ENCODE measurements at places on chromosomes 1 and 21. TPM values are rescaled to one million over a fixed set of nuclear protein-coding genes. Genes with fewer than 3 reads are reported as not detected.

- no peak for DNase-seq
Observed at GRCh38 chr1:78468521-78468920, 22.3 kb upstream of the PTGFR start.

DNA sequence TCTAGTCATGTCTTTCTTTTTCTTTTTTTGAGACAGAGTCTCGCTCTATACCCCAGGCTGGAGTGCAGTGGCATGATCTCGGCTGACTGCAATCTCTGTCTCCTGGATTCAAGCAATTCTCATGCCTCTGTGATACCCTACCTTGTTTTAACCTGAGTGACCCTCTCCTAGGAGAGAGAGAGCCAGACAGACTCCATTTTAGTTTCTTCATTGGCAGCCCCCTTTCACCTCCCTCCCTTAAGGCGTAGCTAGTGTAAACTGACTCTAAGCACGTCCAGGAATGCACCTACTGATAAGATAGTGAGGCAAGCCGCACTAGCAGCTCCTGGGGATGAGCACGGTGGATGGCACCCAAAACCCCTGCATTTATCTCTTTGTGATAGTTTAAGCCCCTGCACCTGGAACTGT, 5.2 kb upstream of the PKNOX1 start:
- peak; percentile 3 for DNase-seq

GJA8 gene
- not detected for total RNA-seq

DNA sequence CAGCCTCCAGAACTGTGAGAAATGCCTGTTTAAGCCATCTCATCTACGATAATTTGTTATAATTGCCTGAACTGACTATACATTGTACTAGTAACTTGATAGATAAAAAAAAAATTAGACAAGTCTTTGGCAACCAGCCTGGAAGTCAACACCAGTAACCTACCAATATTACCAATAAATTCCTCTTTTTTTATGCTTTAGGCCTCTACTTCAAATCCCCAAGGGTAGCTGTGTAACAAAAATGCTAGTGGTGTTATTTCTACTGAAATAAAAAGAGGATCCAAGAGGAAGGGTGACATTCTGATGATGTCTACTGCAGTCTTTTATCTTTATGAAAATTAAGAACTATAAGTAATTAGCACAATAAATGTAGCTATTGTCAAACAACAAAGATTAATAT, 151.7 kb upstream of the SAMSN1 start:
- no peak for DNase-seq

DNA sequence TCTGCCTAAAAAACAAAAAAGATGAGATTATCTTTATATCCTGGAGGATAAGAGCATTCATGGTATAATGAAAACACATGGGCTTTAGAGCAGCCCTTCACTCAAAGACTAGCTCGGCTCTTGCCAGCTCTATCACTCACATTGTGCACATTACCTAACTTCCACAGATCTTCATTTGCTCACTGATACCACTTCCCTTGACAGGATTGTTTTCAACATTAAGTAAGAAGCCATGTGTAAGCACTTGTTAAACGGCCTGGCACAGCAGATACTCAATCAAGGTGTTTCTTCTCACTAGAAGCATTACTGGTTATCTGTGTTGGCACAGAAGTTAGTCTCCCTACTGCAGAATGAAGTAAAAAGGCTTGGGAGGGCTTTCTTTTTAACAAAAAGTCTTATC, 18.7 kb downstream of the LPGAT1 start:
- no peak for DNase-seq

DNA sequence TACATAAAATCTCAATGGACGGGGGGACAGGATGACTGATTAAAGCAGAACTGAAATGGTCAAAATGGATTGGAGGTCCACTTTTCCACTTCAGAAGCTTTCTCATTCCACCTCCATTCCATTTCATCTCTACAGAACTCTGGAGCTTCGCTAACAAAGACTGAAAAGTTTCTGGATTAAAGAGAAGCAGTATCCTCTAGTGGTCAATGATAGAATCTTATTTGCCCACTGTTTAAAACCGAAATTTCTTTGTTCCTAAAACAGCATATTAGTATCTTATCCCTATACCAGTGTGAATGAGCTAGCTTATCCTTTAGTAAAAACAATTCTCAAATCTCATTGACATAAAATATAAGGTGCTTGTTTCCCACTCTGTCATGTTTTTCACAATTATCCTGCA, 890.6 kb downstream of the KCNT2 start:
- peak; percentile 12 for DNase-seq

ST6GALNAC5 gene
- total RNA-seq, result 11.6 TPM

CACHD1 gene
- total RNA-seq, result 69.7 TPM

NEXN gene
- 0.90 TPM for total RNA-seq

DNA sequence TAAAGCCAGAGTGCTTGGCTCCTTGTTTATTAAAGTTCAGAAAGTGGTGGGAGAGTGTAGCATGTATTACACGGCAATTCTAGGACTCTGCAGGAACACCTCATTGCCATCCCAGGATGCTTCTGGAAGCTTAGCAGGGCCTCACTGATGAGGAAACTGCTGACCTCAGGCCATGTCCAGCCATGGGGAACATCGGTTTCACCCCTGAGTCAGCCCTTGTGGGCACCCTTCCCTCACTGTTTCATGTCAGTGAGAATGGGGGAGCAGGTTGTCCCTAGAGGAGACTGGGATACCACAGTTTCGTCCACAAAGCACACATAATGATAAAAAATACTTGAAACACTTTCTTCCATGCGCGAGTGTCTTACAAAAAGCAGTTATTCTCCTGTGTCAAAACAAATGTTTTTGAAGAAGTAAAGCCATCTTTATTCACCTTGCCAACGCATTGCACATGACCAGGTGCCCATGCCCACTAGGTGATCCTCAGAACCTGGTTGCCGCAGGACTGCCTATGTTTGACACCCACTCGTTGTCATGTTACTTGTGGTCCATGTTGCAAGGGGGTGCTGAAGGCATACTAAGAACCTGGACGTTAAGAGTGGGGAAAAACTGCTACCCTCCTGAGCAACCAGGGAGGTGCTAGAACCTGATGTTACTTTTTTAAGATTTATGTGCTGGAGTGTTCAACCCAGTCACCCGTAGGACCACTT, 41.2 kb upstream of the TTC22 start:
- no peak for DNase-seq

GOLT1A gene
- total RNA-seq, result 0.76 TPM

- DNase-seq, result no peak
Observed at GRCh38 chr1:83318366-83318765, 680.6 kb downstream of the TTLL7 start.

DUSP23 gene
- 74.9 TPM for total RNA-seq

- DNase-seq, result no peak
Observed at GRCh38 chr1:59354709-59355337, 57.9 kb downstream of the FGGY start.

- no peak for DNase-seq
Observed at GRCh38 chr1:219058891-219059820, 114.5 kb upstream of the LYPLAL1 start.

DPYD gene
- 0.59 TPM for total RNA-seq

- no peak for DNase-seq
Observed at GRCh38 chr1:192729500-192729899, 79.3 kb upstream of the RGS2 start.

DNA sequence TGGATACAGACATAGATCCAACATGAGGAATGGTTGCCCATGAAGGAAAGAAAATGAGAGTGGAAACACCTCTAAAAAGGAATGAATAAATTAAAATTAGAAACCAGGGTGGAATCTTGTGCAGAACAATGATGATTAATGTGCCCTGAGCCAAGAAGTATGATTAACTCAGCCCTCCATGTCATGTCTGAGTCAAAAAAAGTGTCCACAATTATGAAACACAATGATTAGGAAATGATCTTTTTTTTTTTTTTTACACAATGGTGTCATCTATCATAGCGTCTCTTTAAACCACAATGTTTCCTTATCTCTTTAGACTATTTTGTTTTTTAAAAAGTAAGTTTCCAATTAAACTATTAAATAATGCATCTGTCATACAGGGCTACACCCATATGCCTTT, 78.9 kb upstream of the RAB4A start:
- no peak for DNase-seq

DNA sequence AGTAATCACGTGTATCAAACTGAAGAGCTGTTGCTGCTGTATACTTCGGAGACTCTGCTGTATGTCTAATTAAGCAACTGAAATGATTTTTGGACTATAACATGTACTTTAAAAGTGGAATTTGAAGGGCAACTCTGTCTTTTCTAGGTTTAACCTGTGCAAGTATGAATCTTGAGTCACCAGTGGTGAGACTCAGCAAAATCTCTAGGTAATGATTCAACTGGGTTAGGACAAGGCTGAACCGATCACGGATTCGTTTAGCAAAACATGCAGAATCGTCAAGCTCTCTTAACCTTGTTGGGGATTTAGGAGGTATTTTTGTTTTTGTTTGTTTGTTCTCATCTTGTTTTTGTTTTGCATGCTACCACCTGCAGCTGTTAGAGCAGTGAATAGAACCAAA, 149.6 kb downstream of the CYYR1 start:
- no peak for DNase-seq

DNA sequence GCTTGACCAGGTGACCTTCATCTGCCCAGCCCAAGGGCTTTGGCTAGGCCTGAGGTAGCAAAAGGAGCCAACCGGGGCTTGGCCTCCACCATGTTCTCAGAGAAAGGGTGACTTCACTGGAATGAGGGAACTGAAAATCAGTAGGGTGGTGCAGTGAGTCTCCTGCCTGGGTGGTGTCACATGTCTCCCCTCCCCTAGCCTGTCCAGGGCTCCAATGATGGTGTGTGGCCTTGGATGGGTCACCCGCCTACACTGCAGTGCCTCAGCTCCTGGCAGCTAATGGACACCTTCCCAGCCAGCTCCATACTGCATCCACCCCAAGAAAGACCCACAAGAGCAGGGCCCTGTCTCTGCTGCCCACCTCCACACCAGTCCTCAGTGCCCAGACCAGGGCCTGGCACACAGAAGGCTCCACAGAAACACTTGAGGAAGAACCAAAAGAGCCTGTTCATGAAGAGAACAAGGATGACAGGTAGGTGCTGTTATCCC, 678.7 kb downstream of the MATN1 start:
- no peak for DNase-seq

NHLH1 gene
- total RNA-seq, result 0.21 TPM

DNA sequence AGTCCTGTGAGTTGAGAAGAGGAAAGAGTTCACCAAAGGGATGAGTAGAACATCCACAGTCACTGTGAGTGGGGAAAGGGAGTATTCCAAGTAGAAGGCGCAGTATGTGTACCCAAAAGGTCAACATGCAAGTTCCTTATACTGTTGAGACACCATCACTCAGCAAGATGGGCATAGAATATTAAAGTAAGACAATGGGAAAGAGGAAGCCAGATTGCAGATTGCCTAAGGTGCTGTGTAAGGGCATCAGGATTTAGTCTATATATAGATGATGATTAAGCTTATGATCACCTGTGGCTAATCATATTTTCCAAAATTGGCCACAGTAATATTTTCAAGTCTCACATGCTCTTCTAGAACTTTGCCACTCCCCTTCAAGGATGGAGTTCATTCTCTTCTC, 120.1 kb upstream of the CAMK1G start:
- no peak for DNase-seq

SH2D5 gene
- total RNA-seq, result 9.0 TPM

LHX8 gene
- not detected for total RNA-seq

DNA sequence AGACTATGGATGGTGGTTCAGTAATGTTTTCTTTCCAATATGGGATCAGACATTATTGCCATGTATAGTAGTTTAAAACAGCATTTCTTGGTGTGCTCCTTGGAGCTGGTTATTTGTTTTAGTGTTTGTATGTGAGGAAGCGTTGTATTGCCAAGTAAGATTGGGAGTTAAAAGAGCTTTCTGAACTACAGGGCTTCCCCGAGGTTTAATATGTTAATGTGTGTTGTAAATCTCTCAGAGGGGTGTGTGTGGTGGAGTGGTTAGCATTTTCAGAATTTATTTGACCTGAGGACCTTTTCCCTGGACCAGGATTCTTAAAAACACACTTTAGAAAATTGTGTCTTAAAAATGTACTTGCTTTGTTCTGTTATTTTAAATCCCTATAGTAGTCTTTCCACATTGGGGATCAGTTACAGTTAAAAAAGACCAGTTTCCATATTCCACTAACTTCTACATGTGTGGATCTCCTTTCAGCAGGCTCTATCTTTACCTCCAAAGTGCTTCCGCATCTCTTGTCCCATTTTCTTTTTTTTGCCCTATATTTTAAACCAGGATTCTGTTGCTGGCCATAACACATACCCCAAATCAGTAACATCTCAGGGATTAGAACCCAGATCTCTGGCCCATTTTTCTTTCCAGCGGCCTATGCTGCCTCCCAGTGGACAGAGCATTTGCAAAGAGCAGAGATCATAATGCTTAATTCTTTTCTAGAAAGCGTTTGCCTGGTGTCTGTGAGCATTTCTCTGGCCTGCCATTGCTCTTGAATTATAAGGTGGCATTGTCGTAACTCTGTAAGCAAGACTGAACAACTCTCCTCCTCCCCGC, 58.6 kb downstream of the PBX1 start:
- DNase-seq, result peak; percentile 27

GRCh38 chr1:224378855-224379631, 22.4 kb downstream of the CNIH4 start:
- no peak for DNase-seq

CR2 gene
- total RNA-seq, result 1.00 TPM

DNA sequence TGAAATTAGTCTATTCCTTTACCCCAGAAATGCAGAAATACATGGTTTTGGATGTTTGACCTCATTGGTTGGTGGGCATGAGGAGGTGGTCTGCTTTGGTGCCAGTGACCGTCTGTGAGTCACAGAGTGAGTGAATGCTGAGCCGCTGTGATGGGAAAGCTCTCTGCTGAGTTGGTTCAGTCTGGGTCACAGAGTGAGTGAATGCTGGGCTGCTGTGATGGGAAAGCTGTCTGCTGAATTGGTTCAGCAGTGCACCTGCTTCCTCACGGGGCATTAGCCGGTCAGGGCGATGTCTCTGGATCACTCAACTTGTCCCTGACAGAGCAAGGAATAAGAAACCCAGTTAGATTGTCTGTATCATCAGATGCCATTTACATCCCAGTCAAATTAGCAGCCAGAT, 40.8 kb downstream of the ADARB1 start:
- DNase-seq, result no peak

ADAM30 gene
- not detected for total RNA-seq

DNA sequence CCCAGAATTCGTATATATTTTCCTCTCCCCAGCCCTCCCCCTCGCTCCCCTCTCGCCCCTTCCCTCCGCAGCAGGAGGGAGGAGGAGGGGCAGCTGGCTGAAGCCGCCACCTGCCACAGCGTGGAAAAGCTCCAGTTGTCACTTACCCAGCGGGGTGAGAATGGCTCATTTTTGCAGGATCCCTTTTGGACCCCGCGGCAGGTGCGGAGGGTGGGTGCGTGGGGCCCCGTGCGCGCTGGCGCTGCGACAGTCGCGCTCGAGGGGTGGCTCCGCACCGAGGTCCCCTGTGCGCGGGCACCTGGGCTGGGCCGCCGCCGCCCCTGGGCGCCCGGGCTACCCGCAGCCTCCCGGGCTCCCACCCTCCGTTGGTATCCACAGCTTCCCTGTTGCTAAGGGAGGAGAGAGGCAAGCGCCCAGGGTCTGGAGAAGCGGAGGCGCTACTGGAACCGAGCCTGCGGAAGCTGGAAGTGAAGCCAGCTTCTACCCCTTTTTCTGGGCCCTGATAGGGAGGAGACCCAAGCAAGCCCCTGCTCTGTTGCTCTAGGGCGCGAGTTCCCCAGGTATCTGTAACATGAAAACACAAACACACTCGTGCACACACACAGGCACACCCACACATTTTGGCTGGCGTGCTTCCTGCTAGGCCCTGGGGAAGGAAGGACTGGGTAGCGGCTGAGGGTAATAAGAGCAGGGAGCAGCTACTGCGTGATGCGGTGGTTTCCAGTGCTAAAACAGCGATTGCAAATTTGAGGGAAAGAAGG, at the start of gene ERICH3:
TSS of gene ERICH3 (minus strand) at position 442 of the 761 bp plus-strand sequence. CDS start at position 169, 273 bp downstream.
- DNase-seq, result peak; percentile 58

GRCh38 chr1:215273838-215274516, 191.4 kb downstream of the KCNK2 start:
- DNase-seq, result no peak

GRCh38 chr1:150273311-150273710, 721 bp downstream of the C1orf54 start:
- no peak for DNase-seq
